Cardiac muscle cell (in vitro differentiated cells and primary cell): ENCODE measurements at places on chromosomes 5 and 9.

- no peak for DNase-seq
These were observed 534.4 kb downstream of the RAB3C start for GRCh38 chr5:59117320-59117719.

- no peak for DNase-seq
These were observed 459 bp upstream of the ERAP2 start for GRCh38 chr5:96875791-96876291.

DNA sequence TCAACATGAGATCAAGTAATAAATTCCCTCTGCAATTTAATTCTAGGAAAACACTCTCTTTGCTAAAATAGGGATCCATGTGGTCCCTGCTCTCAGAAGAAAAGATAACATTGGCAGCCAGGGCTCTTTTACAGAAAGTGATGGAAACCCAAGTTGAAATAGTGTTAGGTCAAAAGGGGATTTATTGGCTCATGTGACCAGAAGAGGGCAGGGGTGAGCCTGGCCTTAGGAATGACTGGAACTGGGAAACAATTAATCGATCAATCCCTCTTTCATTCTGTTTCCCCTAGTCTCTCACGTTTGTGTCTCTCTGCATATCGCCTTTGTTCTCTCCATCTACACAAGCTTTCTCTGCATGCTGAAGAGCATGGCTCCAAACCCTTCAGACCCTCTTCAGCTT is 58.3 kb upstream of the ALDH1B1 start:
- DNase-seq = no peak

GRCh38 chr9:107932046-107932445 is 442.5 kb upstream of the KLF4 start:
- peak; percentile 34 for DNase-seq

- no peak for DNase-seq
These were observed 47.2 kb upstream of the LIFR start for GRCh38 chr5:38603691-38604090.

GRCh38 chr5:120806202-120806601 is 342.1 kb downstream of the PRR16 start:
- peak; percentile 19 for DNase-seq

DNA sequence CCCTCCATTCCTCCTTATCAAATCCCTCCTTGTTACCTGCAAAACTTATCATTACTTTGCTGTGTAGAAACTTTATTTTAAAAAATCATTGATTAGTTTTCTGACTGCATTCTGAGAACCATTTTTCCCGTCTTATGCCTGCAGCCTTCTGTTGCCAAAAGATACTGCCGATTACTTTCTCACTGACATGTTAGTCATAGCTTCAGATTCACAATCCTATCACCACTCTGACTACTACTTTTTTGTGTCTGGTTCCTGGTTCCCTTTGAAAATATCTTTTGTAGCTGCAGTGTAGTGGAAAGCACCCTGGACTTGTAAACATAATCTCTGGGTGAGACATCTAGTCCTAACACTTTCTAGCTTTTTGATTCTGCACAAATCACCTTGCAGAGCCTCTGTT is 71.7 kb downstream of the NR2F1 start:
- no peak for DNase-seq

- no peak for DNase-seq
These were observed 670.5 kb upstream of the SEMA6A start for GRCh38 chr5:117245130-117245529.

DNA sequence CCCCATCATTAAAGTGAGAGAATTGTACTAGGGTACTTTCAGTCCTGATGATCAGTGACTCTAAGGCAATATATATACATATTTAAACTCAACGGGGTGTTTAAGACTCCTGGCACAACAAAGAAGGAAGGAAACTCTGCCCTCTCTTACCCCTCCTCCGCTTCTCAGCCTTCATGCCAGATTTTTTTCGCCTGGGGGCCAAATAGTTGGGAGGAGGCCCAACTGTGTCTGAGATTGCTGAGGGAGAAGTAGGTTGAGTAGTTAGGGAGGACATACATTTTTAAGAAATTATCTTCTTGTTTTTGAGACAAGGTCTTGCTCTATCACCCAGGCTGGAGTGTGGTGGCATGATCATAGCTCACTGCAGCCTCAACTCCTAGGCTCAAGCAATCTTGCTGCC is 127.7 kb upstream of the SHB start:
- no peak for DNase-seq

DNA sequence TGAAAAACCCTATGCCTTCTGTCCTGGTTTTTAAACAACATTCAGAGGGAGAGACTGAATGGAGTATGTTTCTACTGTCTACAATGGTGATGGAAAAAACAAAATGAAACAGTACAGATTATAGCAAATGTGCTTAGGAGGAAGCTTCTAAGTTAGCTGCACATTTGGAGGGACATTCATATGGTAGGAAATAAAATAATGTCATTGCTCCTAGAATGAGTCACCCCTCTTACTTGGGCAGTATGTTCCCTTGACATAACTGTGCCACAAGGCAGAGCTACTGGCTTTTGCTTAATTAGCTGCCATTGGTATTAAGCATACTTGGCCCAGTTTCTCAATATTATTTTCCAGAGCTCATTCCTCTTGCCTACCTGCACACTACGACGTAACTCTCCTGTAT is 128.9 kb downstream of the GDNF start:
- no peak for DNase-seq

GRCh38 chr9:94714494-94714893 is 12.0 kb upstream of the AOPEP start:
- DNase-seq = no peak

DNA sequence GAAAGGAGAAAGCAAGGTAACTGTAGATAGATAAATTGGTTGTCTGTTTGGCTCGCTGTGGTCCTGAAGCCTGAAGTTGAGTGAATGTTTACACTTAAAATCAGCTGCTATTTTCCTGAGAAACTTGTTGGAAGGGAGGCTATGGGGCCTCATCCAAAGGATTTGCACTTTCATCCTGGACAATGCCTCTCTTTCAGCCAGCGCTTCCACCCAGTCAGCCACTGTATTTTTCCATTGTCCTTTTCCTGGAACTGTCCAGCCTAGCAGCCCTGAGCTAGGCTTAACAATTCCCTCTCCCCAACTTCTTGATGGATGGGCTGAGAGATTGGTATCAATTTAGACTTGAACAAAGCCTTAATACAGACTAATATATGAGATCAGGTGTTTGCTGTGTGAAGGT is 429.2 kb downstream of the DMAC1 start:
- peak; percentile 30 for DNase-seq

- no peak for DNase-seq
These were observed 14.1 kb upstream of the SLC25A51 start for GRCh38 chr9:37917801-37918664.

GRCh38 chr9:91241909-91242308 is 119.8 kb downstream of the AUH start:
- DNase-seq = no peak

DNA sequence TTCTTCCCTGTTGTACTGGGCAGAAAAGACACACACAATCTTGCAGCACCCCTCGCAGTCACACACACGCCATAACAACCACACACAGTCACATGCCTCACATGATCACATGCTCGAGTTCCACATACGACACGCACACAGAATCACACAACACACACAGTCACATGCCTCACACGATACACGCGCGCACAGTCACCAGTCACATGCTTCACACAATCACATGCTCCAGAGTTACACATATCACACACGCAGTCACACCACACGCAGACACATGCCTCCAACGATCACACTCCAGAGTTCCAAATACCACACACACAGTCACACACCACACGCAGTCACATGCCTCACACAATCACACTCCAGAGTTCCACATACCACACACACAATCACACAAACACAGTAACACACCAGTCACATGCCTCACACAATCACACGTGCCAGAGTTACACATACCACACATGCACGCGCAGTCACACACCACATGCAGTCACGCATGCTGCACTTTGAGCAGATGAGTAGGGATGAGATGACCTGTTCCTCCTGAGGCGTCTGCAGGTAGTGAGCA is 49.0 kb upstream of the LRRC14B start:
- no peak for DNase-seq

GRCh38 chr5:105133087-105133486 is 1570.5 kb upstream of the NUDT12 start:
- no peak for DNase-seq

- no peak for DNase-seq
These were observed 110.1 kb upstream of the PPP1R26 start for GRCh38 chr9:135369412-135369990.

DNA sequence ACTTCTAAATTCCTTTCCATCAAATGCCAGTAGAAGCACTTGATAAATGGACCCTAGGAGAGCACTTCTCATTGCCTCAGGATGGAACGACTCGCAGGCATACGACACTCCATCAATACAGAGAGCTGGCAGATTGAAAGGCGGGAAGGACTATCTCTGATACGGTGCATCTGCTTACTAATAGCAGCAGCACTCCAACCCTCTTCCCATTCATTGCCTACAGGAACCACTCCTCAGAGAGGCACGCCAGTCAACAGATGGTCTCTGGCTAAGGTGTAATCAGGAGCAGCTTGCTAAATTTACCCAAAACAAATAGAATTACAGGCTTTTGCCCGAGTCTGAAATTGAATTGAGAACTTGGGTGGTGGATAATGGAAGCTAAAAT is 168.1 kb downstream of the EFNA5 start:
- no peak for DNase-seq

DNA sequence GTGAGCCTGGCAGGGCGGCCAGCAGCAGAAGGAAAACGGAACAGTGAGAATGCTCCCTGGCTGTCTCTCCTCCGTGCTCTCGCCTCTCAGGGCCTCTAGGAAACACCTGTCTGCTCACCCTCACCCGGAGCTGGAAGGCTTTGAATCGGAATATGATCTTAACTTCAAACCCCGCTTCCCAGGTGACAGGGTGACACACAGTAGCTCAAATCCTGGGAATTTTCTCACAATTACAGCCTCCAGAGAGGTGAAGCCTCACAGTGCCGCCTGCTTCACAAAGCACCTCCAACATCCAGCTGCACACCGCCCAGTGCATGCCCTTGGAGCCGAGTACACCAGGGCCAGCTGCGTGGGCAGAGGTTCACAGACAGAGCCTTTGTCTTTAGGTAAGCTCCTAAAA is 12.5 kb downstream of the SEC16A start:
- no peak for DNase-seq

GRCh38 chr9:37921546-37922300 is 17.8 kb upstream of the SLC25A51 start:
- DNase-seq = no peak

GRCh38 chr5:159825551-159826051 is 90.7 kb upstream of the ADRA1B start:
- DNase-seq = no peak

DNA sequence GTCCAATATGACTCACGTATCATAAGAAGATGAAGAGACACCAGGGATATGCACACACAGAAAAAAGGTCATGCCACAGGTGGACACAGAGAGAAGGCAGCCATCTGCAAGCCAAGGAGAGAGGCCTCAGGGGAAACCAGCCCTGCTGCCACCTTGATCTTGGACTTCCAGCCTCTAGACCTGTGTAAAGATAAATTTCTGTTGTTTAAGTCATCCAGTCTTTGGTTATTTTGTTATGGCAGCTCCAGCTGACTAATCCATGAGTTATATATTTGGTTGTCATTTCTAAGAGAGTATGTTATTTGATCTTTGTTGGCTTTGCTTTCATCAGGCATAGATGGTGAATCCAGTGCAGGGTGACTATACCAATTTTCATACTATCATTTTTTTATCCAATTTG is 130.2 kb upstream of the DAP start:
- no peak for DNase-seq
